ENCODE measurements at places on chromosomes 3 and 15. TPM values are rescaled to one million over a fixed set of nuclear protein-coding genes. Genes with fewer than 3 reads are reported as not detected.

The GYG1 gene
- 16.3 TPM for total RNA-seq

The DLEC1 gene
- total RNA-seq, result 0.18 TPM

The CP gene
- 1,411 TPM for total RNA-seq

The MAPK6 gene
- total RNA-seq, result 22.8 TPM

The MESP1 gene
- 3.0 TPM for total RNA-seq

The ASB14 gene
- not detected for total RNA-seq

The SATB1 gene
- 12.4 TPM for total RNA-seq

The FYTTD1 gene
- 20.3 TPM for total RNA-seq

The UBAP1L gene
- total RNA-seq, result 2.2 TPM

The CIB1 gene
- 53.0 TPM for total RNA-seq

The ANKRD34C gene
- total RNA-seq, result not detected

The TRIM71 gene
- not detected for total RNA-seq

The SLC9A9 gene
- total RNA-seq, result 2.2 TPM

Measured in right lobe of liver (tissue), 6 donors.